ENCODE measurements at places on chromosomes 2 and 18. TPM values are rescaled to one million over a fixed set of nuclear protein-coding genes. Genes with fewer than 3 reads are reported as not detected.
A peak's percentile ranks its signal among the peaks of the same experiment; 100 is the strongest.

GRCh38 chr2:63742580-63742976 lies 99.1 kb upstream of the UGP2 start:
- DNase-seq = no peak

GRCh38 chr2:235390108-235390815 lies 103.6 kb upstream of the AGAP1 start:
- DNase-seq = peak; percentile 58

DNA sequence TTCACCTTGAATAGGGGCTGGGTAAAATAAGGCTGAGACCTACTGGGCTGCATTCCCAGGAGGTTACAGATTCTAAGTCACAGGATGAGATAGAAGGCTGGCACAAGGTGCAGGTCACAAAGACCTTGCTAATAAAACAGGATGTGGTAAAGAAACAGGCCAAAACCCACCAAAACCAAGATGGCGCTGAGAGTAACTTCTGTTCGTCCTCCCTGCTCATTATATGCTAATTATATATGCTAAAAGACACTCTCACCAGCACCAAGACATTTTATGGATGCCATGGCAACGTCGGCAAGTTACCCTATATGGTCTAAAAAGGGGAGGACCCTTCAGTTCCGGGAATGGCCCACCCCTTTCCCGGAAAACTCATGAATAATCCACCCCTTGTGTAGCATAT lies 711.5 kb upstream of the KLHL29 start:
- DNase-seq = no peak

GRCh38 chr18:51196118-51196810 lies 1.2 kb downstream of the MEX3C start:
- DNase-seq = no peak

GRCh38 chr18:41982942-41983660 lies 28.1 kb downstream of the PIK3C3 start:
- no peak for DNase-seq

CRYGD gene
- not detected for total RNA-seq

GPR155 gene
- total RNA-seq = not detected

STARD6 gene
- not detected for total RNA-seq

Data from HT-29 (cell line).